ENCODE measurements at places on chromosomes 6 and 20.
A peak's percentile ranks its signal among the peaks of the same experiment; 100 is the strongest.

DNA sequence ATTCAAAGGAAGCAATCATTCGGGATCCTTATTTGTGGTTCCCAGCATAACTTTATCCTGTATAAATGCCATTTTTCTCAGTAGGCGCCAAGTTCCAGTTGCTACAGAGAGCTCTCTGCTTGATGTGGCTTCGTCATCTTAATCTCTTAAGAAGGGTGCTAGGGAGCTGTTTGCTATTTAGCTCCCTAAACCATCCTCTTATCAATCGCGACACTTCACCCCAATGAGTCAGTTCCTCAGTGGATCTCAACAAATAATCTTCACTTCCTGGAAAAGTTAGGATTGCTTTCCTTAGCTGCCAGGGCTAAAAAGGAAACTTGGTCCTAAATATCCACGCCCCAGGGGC lies 1.3 kb upstream of the NKAIN2 start:
- DNase-seq, result no peak

DNA sequence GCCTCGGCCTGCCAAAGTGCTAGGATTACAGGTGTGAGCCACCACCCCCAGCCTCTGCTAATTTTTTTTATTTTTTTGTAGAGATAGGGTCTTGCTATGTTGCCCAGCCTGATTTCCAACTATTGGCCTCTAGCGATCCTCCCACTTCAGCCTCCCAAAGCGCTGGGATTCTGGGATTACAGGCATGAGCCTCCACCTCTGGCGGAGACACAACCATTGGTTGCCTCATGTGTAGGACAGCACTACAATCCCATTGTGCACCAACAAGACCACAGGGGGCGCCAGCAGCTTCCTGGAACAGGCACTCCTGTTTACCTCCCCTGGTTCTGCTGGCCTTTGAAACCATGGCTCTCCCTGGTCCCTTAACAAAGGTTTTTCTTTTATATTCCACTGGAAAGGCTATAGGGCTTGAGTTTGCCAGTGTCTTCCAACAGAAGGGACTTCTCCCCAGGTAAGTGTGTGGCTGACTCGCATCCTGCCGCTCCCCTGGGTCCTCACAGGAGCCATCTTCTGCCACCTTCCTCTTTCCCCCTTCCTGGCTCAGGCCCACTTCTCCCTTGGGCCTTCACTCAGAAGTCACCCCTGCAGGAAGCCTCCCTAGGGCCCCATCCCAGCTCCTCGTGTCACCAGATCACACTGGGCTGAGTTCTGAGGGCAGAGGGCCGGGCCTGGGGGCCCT lies 39.2 kb upstream of the TLDC2 start:
- DNase-seq, result peak; percentile 67

GRCh38 chr20:13288357-13288756 lies 67.3 kb downstream of the ISM1 start:
- no peak for DNase-seq

- no peak for DNase-seq
These were observed 8.1 kb downstream of the L3MBTL1 start for GRCh38 chr20:43515628-43516027.

GRCh38 chr20:53599378-53599777 lies 5.7 kb upstream of the ZNF217 start:
- peak; percentile 45 for DNase-seq

DNA sequence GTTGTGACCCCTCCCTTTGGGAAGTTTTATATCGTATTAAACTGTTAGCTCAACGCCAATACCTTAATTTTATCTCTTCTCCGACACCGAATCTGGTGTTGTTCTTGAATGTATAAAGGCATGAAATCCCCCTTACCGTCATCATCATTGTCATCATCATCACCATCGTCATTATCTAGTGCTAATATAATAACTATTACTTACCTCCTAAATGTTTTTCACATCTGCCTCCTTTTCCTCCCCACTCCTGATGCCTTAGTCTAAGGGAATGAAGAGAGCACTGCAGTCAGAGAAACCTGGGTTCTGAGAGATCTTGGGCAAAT lies 677 bp upstream of the ZBTB24 start:
- DNase-seq, result no peak

GRCh38 chr6:145819994-145820393 lies 5.4 kb upstream of the FBXO30 start:
- DNase-seq, result no peak
